ENCODE measurements at places on chromosomes 13 and 19.

DNA sequence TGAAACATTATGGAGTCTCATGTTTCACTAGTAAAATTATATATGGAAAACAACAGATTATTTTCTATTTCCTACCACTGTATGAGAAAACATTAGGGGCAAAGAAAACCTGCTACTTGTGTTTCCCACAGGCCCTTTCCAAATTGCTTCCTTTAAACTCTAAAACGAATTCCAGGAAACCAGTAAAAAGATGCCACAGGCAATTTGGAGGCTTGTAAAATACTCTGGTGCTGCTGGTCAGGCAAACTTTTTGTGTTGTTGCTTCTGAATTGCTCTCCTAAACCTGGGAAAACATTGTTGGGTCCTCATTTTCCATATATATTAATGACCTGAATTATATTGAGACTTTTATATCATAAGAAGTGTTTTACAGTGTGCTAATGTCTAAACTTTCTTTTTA, 141.5 kb downstream of the TDRD3 start:
- peak; percentile 38 for DNase-seq

GRCh38 chr13:68588623-68589022, 1358.5 kb upstream of the PCDH9 start:
- no peak for DNase-seq

DNA sequence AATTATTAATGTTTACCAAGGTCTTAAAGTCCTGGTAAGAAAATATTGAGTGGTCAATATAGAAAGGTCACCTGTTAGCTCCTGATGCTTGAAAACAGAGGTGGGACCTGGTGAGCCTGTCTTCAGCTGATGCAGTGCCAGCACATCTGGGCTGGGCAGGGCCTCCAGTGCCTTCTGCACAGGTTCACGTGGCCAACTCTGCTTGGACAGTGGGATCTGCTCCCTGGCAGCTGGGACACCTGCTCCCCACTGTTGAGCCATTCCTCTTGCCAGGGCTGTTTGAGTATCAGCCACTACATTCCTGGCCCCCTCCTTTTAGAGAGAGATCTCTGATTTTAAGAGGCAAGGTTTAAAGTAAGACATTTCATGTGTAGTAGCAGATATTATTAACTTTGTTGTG, 135.0 kb downstream of the TM9SF2 start:
- DNase-seq: no peak

DNA sequence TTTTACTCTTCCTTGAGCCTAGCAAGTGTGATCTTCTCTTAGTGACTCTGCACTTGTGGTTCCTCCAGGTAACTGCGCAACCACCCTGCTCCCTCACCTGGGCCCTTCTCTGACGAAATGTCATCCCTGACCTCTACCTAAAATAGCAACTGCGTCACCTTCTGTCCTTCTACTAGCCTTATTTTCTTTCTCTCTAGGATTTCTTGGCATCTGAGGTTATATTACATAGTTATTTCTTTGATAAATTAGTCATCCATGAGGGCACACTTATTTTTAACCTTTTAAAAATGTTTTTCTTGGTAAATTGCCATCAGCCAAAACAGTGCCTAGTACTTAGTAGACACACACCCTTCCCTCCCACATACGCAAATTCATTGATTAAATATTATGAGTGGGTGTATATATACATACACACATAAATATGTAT, 355.5 kb downstream of the ENOX1 start:
- peak; percentile 18 for DNase-seq

DNA sequence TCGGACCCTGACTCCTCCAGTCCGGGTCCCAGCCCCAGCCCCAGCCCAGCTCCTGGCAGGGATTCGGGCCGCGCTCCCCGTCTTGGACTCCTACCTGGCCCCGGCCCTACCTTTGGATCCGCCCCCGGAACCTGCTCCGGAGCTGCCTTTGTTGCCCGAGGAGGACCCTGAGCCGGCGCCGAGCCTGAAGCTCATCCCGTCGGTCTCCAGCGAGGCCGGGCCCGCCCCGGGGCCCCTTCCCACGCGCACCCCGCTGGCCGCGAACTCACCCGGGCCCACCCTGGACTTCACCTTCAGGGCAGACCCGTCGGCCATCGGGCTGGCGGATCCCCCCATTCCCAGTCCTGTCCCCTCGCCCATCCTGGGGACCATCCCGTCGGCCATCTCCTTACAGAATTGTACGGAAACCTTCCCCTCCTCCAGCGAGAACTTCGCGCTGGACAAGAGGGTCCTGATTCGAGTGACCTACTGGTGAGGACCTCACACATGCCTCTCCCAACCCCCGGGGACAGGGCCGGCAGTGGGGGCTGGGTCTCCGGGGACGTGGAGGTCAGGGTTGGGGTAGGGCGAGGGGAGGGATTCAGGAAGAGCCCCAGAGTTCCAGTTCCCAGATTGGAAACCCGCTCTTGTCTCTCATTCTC, 732 bp downstream of the SELENOV start:
- DNase-seq: no peak

DNA sequence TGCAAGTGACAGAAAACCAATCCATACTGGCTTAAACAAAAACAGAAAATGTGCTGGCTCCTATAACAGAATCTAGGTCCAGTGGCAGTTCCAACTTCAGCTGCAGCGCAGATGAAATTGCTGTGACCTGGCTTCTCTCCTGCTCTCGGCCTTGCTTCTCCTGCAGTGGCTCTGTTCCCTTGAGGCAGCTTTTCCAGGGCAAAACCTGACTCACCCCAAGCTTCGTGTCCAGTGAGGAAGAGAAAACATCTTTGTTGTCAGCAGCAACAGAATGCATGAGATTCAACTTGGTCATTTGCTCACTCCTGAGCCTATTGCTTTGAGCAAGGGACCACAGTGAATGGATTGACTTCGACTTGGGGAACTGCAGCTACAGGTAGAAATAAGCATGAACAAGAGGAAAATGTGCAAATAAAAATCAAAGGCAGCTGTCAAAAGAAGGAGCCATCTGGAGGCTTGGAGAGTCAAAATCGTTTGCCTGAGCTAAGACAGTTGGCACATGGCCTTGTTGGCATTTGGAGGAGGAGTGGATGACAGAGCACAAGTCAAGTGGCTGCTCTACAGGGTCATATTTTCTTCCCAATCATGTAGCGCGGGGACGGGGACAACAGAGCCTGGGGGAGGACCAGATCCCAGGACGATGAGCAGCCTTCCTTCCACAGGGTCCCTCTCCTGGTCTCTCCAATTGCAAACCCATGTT, 523.4 kb downstream of the FGF9 start:
- DNase-seq: no peak

- DNase-seq: no peak
Observed at GRCh38 chr13:46624353-46624752, 71.4 kb downstream of the LRCH1 start.

DNA sequence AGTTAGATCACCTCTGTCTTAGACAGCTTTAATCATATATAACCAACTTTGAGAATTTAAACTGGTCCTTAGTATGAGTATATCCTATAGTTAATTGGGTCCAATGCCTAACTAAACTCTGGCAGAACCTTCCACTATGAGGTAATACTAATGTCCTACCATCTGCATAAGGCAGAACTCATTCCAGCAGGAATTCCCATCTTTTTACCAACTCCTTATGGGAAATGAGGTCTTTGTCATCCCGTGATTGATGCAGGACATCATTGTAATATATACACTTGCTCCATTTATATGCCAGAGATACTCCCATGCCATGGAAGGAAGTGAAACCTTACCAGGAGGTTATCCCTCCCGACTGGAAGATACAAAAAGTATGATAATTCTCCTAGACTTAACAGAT, 2.8 kb downstream of the KCTD4 start:
- no peak for DNase-seq

- peak; percentile 2 for DNase-seq
Observed at GRCh38 chr19:37078717-37079032, 442 bp downstream of the ZNF420 start.

DNA sequence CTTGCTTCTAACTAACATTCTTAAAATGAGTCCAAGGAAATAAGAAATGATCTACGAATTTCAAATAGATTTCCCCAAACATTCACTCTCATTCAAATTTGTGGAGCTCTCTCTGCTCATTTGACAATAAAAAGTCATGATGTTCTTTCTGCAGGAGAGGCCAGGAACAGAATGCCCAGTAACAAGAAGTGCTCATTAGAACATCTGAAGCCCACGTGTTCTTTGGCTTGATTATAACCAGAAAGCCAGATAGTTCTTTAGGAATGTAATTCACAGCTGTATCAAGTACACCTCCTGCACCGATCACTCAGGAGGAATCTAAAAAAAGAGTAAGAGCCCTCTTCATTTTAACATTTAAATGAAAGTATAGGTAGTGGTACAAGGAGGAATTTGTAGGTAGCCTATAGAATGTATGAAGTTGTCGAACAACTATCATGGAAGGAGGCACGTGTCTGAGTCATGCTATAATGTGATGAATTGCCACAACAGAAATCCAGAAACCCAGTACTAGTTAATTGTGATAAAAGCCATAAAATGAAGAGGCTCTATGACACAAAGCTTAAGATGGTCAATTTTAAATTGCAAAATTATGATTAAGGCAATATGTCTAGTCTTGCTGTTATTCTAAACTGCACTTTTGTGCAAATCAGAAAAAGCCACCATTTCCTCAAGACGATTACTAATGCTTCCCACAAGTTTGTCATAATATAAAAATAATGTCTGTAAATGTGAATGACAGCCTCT, 12.8 kb downstream of the MEDAG start:
- DNase-seq: no peak

GRCh38 chr13:39281539-39282150, 243.4 kb downstream of the NHLRC3 start:
- peak; percentile 6 for DNase-seq

DNA sequence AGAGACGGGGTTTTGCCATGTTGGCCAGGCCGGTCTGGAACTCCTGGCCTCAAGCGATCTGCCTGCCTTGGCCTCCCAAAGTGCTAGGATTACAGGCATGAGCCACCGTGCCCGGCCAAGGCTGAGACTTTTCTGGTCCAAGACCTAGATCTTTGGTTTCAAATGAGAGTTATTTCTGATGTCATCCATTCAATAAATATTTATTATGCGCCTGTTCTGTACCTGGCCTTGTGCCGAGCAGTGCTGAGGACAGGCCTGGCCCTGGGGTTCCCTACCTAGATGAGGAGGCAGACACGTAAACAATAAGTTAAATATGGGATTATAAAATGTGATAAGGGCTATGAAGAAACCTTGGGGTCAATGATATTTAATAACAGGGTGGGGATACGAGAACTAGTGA, 4.5 kb downstream of the RELB start:
- no peak for DNase-seq

DNA sequence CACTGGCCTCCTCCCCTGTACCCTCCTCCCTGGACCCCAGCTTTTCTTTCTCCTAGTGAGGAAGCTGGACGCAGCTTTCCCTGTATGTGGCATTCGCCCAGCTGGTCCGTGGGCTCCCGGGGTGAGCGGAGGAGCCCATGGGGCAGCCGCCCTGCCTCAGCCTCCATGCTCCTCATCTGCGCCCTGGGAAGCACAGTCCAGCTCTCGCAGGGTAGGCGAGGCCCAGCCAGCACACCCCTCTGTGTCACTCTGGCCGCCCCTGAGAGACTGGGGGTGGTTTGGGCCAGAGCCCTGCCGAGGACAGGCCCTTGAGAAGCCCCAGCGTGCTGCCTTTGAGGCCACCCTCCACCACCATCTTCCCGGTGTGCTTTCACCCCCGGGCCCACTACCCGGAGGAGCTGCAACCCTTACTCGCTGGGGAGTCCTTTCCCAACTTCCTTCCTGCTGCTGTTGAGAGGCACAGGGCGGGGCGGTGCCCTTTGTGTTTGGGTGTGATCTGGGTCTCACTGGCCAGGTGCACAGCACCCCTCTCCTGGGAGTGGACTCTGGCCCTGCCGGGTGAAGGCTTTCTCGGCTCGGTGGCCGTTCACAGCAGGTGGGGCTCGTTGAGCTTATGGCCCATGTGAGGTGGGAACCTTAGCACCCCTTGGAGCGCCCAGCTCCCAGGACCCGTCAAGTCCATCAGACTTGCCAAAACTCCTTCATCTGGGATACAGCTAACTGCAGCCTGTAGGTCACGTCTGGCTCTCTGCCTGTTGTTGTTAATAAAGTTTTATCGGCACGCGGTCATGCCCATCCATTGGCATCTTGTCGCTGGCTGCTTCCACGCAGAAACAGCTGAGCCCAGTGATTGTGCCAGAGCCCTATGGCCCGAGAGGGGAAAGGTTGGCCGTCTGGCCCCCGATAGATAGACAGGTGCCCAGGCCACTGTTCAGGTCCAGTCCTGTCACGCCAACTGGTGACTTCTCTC, 3.2 kb downstream of the NCLN start:
- no peak for DNase-seq

GRCh38 chr13:33919120-33919519, 101.2 kb downstream of the RFC3 start:
- no peak for DNase-seq

- no peak for DNase-seq
Observed at GRCh38 chr19:1814391-1814790, 2.3 kb upstream of the ATP8B3 start.

DNA sequence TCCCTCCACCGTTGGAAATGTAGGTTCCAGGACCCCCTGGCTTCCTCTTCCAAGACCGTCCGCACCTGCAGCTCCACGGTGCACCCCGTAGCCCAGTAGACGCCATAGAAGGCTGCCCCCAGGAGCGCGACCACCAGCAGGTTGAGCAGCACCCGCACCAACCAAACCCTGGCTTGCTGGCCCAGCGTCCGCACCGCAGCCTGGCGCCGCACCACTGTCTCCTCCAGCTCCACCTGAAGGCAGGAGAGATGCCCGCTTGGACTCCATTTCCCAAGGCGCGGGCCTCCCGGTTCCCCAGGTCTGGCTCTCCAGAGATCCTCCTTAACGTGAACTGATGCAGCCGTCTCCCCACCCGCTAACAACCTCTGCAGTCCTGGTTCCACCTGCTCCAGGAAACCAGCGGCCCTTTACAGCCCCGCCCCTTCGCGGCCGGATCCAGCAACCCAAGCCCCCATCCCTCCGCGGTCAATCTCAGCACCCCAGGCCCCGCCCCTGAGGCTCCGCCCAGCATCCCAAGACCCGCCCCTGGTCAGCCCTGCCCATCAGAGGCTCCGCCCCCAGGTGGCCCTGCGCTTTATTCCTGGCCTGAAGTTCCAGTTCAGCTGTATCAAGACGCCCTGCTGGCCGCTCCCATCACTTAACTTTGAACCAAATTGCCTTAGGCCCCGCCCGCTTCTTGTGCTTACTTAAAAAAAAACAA, 5.0 kb upstream of the LENG1 start:
- no peak for DNase-seq

Data from renal cortical epithelial cell (primary cell).